ENCODE measurements at places on chromosomes 2 and 18.

DNA sequence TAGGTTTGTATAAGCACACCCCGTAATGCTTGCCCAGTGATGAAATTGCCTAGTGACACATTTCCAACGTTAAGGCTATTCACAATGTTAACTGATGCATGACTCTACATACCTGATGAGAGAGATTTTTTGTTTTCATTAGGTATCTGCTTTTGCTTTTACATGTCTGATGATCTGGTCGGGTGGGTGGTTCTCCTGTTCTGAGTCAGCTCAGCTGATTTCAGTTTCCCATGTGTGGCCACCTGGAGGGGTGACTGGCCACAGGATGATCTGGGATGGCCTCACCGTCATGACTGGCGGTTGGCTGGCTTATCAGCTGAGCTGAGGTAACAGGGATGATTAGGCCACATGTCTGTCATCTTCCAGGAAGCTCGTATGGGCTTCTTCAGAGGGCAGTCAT lies 33.8 kb upstream of the ACYP2 start:
- peak; percentile 36 for DNase-seq

DNA sequence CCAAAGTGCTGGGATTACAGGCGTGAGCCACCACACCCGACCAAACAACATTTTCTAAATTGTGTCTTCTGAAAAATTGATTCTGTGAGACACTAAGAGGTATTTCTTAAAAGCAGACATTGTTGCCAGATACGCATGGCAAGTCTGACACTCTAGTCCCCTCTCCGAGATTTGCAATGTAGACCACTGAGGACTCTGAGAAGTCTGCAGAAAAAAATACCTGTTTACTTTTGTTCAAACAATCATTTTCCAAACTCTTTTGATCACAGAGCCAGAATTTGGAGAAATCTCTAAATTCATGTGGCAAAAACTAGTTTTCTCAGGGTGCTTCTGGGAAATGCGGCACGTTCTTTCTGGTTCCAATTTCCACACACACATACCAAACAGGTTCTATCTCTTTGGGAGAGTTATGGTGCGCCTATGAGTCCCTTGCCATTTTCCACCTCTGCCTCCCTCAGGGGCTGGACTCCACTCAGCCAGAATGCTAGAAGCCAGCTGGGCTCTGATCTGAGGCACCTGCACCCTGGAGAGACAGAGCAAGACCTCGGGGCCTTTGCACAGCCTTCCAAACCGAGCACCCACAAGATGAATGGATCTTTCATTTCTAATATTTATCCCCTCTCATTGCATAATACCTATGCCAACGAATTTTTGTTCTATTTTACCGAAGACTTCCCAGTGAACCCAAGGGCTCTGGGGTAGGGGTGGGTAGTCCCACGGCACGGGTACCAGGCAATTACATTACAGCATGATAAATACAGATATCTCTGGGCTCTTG lies 152.7 kb downstream of the MYCN start:
- no peak for DNase-seq

GRCh38 chr18:23714576-23714975 lies 25.3 kb downstream of the LAMA3 start:
- no peak for DNase-seq

- DNase-seq = no peak
These were observed 14.4 kb downstream of the PHLPP1 start for GRCh38 chr18:62729487-62730386.

DNA sequence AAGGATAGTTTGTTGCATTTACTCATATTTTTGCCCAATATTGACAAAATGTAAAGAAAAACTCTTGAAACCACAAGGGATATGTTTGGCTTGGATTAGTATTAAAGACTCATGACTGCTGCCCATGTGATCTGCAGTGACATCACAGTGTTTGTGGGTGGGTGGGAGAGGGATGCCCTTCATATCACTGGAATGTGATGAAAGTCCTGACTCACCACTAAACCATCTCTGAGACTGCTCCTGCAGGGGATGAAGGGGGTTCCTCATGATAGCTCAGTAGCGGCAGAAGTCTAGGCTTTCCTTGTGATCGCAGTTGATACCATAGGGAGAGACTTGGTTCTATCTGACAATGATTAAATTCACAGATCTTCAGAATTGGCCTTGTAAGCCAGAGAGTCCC lies 451.2 kb downstream of the CNTNAP5 start:
- no peak for DNase-seq

DNA sequence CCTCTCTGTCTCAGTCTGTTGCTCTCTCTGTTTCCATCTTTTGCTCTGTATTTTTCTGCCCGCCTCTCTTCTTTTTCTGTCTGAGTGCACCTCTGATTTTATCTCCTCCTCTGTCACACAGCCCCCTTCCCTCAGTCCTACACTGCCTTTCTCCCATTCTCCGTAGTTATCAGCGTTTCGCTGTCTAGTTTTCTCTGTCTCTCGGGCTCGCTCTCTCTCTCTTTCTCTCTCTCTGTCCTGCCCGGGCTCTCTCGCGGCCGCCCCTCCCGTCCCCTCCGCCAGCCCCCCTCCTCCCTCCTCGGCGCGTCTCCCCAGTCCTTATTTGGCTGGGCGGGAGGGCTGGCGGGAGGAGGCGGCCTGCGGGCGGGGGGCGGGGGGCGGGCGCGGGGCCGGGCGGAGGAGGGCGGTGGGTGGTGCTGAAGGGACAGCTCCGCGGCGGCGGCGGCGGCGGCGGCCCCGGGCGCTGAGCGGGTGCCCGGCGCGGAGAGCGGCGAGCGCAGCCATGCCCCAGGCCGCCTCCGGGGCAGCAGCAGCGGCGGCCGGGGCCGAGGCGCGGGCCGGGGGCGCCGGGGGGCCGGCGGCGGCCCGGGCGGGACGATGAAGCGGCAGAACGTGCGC lies at the start of gene KCNK3:
TSS of gene KCNK3 (plus strand) at position 444 of the 618 bp plus-strand sequence. CDS start at position 598, 154 bp downstream.
- DNase-seq = peak; percentile 86

DNA sequence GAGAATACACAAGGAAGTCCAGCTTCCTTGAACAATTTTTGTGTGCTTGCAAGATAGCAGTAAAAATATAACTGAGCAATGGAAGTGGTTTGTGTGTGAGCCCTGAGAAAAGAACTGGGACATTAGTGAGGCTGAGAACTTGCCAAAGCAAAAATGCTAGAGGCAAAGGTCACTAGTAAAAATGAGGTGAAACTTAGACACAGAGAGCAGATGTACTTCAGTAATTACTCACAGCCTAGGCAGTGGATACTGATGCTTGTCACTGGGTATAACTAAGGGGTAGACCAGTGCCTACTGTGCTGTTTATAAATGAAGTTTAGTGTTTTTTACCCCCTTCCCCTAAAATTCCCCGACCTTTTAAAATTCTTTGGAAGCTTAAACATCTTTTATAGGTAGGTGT lies 450.1 kb downstream of the LPIN1 start:
- no peak for DNase-seq

All from NCI-H510A treated with DMSO at 0.1 percent for 48 hours (cell line).